Central memory CD8-positive, alpha-beta T cell (primary cell): ENCODE measurements at places on chromosomes 5 and 9.

- no peak for DNase-seq
These were observed 105.1 kb downstream of the MAST4 start for GRCh38 chr5:66701244-66701643.

GRCh38 chr5:174173766-174174165 is 128.3 kb downstream of the NSG2 start:
- no peak for DNase-seq

DNA sequence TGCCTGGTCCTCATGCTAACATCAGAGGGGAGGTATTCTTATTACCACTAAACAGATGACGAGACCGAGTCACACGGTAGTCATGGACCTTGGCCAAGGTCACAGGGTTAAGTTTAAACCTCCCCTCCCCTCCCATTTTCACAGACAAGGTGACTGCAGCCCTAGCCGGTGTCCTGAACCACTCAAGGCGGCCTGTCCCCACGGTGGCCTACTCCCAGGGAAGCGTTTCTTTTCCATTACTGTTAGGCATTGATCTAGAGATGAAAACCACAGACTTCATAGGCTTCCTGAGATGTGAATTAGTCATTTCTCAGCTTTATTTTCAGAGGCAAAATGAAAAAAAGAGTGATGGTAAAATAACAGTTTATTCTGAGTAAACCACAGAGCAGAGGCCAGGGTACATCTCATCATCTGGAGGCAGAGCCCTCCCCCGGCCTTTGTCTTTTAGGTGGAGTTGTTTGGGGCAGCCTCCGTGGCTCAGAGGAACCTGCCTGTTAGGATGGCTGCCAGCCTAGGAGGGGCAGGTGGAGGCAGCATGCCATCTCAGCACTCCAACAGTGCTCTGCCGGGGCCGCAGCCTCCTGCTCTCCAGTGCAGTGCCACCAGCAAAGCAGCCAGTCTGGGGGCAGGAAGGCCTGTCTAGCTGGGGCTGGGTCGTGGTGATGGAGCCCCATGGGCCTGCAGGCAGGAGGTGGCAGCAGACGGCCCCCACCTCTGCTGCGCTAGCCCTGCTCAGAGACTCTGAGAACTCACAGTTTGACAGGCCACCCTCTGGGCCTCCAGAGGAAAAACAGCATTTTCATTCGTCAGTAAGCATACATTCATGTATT is 71.2 kb downstream of the RAPGEF1 start:
- DNase-seq, result peak; percentile 53

- no peak for DNase-seq
These were observed 36.8 kb upstream of the NFIB start for GRCh38 chr9:14350754-14351153.

DNA sequence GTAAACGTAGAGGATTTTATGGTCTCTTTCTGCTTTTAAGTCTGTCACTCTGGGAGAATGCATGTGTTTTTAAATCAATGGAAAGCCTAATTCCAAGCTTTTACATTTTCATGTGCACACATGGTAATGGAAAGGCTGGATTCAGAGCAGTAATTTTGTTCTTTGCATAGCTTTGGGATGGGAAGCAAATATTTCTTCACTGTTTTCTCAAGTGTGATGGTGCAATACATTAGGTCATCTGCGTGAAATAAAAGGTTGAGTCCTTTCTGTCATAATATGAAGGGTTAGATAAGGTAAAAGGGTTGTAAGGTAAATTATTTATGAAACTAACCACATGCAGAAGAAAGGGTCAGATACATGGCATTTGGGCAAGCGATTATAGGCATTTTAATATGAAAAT is 88.2 kb upstream of the NR3C1 start:
- DNase-seq, result no peak

DNA sequence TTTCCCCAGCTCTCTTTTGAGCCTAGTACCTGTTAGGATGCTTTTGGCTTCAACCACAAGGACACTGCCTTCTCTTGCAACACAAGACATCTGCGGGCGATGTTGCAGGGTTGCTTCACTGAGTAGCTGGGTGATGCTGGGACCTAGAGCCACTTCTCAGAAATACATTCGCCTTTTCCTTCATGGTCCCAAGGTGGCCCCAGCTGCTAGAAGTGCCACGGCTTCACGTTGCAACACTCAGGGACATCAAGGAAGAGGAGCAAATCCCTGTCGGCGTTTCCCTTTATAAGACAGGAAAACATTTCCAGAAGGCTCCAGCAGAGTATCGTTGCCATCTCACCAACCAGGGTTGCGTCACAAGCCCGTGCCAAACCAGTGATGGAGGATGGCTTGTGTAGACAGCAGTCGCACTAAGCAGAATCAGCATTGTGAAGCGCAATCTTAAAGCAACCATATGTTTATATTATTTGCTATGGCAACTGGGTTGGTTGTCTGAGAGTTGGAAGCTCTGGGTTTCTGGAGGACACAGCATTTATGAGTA is 62.7 kb downstream of the ANKRD33B start:
- DNase-seq, result no peak

- DNase-seq, result no peak
These were observed 24.6 kb downstream of the HSDL2 start for GRCh38 chr9:112404508-112404932.

DNA sequence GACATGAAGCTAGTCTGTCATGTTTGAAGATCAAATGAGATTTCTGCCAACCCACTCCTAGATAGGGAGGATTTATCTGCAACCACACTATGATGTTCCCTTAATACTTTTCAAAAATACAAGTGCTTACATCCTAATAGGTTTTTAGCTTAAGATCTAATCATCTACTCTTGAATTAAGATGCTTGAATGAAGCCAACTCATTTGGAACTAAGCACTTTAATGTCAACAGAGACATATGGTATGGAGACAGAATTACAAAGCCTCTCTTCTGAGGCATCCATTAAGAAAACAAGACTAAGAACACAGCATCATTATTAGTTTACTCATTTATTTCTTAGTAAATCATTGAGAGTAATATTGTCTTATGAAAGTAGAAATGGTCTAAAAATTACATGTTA is 139.3 kb upstream of the NFIB start:
- DNase-seq, result no peak

GRCh38 chr9:14279671-14280070 is 34.3 kb downstream of the NFIB start:
- no peak for DNase-seq

- DNase-seq, result no peak
These were observed 382.9 kb downstream of the CCDC171 start for GRCh38 chr9:15935661-15936305.

DNA sequence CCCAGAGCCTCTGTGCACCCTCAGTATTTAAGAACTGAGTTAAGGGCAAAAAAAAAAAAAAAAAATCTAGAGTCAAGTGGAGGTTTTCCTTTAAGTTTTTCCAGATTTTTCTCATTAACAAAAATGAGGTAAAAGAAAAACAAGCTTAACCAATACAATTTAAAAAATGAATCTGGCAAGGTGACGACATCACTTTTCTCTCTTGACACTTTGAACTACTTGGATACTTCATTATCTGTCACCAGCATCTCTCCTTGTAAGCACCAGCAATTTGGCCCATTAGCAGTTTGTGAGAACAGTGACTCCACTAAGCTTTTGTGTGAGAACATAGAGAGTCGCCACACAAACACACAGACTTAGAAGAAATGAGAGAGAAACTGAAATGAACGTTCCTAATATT is 345.7 kb upstream of the SLC30A5 start:
- DNase-seq, result no peak

- DNase-seq, result no peak
These were observed 614.5 kb downstream of the MAT2B start for GRCh38 chr5:164119806-164120447.

GRCh38 chr5:146398826-146399225 is 48.3 kb upstream of the TCERG1 start:
- no peak for DNase-seq

DNA sequence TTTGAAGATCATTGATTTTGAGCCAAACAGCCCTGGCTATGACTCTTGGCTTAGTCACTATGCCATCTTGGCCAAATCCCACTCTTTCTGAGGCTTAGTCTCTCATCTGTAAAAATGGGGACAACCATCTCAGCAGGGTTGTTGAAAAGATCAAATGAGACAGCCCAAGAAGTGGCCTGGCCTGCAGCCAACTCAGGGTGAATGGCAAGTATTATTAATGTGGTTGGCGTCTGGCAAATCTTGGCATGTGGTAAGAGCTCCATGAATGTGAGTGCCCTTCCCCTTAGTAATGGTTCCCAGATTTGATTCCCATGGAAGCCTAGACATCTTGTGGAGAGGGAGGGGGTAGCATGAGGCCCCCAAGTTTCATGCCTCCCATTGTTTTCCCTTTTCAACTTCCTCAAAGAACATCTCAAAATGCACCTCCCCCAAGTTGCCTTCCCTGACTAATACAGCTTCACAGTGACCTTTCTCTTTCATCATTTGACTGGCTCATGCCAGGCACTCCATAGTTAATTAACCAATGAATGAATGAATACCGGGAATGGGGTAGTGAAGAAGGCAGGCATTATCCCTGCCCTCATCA is 11.8 kb upstream of the TGFBI start:
- no peak for DNase-seq

DNA sequence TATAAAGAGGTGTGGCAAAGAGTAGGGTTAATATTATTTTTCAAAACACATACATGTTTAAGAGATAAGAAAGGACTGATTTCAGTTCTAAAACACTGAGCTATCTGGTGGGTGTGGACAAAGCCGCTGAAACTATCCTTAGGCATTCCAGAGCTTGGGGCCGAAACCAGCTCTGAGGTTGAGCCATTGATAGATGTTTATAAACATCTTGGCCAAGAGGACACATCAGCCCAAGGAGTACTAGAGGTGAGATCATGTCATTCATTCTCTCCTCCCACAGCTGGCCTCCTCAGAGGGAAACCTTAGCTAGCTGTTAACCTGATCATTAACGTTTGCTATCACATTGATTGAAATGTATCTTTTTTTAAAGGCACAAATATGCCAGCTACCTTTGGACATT is 89.9 kb downstream of the NLN start:
- DNase-seq, result no peak

DNA sequence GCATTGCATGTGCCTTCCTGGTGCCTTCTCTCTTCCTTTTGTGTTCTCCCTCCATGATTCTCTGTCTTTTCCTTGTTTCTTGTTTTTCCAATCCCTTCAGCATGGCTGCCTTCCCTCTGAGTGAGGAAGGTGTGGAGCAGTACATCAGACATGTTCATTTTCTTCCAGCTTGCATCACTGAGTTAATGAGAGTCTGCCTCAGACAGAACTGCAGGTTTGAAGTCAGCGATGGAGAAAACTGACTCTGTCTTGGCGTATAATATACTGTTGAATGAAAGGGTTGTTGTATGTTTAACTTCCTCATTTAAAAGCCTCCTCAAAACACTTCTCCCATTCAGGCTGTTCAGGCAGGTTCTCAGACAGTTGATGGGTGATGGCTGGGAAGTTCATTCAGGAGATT is 129.3 kb downstream of the KDM4C start:
- DNase-seq, result no peak

- DNase-seq, result no peak
These were observed 1864.2 kb upstream of the C9orf72 start for GRCh38 chr9:29437526-29437925.

GRCh38 chr9:129999141-129999510 is 43.9 kb downstream of the FNBP1 start:
- no peak for DNase-seq

DNA sequence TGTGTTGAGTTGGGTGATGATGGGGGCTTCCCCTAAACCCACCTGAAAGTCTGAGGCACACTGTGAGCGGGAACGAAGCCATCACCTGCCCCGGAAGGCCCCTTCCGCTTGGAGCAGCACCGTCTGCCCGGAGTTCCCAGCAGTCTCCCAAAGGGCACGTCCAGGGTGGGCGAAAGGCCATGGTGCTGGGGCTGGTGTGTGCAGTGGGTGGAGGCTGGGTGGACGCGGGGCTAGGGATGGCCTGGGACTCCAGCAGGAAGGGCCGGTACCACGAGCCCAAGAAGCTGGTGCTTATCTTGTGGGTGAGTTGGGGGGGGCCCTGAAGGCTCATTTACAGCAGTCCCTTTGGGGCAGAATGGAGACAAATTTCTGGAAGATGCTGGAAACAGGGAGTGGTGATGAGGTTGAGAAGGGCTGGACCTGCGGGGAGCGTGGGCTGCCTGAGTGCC is 4.6 kb downstream of the FLT4 start:
- DNase-seq, result no peak

DNA sequence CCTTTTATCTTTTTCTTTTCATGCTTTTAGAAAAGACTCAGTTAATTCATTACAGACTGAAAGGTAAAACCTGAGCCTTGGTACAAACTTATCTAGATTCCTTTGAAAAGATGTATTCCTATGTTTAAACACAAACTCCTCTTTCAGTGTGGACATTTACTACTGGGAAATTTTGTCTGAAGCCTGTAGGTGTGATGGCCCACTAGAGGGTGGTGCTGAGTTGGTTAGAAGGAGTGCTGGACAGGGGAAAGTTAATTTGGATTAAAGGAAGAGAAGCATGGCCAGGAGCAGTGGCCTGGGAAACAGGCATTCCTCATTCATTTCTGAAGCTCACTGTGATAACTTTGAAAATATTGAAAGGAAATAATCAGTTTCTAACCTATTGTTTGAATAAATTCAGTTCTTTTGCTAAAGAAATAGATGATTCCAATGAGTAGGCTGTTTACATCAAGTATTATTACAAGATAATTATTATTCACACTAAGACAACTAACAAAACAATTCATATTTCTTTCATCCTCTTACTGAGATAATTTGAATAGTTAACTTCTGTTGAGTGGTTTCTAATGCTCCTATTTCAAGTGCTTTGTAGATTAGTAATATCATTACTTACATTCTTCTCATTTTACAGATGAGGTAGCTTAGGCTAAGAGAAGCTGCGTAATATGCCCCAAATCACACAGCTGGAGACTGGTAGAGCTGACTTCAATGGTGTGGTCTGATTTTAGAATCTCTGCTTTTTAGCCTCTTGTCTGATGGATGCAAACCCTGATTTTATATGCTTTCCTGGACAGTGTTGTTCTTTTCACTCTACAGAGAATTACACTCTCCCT is 150.9 kb downstream of the ADGRV1 start:
- DNase-seq, result no peak

- no peak for DNase-seq
These were observed 327.8 kb downstream of the ENC1 start for GRCh38 chr5:74312746-74313145.

DNA sequence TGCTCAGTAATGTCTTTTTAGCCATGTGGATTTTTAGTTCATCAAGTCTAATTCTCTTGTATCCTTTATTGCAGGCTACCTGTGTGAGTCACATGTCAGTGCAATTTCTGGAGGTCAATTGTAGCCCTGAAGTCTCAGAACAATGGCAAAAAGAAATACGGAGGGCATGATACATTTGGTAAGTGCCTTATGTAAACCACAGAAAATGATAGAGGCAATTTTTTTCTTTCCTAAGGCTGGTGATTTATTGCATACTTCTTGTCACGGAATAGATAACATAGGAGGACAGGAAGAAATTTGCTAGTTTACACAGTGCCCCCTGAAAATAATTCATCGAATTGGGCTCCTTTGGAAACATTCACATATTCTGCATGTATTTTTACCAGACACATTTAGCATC is 235.9 kb downstream of the DMRTA1 start:
- DNase-seq, result no peak

GRCh38 chr9:73640971-73641370 is 489.3 kb downstream of the ANXA1 start:
- DNase-seq, result no peak
